ENCODE measurements at places on chromosomes 4 and X. TPM values are rescaled to one million over a fixed set of nuclear protein-coding genes. Genes with fewer than 3 reads are reported as not detected.

The PLXNB3 gene
- 0.51 TPM for total RNA-seq

GRCh38 chr4:167784826-167785225 lies 307.5 kb upstream of the ANXA10 start:
- no peaks in the 10 kb centered on the region for H3K36me3 ChIP-seq
- DNase-seq = no peak
- no peak overlapping the region for H3K4me3 ChIP-seq
- H3K4me1 ChIP-seq = no peaks in the 10 kb centered on the region

DNA sequence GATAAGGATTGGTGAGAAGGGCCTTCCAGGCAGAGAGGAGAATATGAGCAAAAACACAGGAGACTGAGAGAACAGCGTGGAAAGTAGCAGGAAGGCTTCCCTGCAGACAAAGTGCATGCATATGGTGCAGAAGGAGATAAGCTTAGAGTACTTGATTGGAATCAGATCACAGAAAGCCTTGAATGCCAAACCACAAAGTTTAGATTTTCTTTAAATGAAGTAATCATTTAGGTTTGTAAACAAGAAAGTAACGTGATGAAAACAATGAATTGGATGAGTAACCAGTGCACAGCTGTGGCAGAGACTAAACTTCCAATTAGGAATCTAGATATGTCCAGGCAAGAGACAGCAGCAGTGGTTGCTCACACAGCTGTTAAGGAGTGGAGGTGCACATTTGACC lies 83.8 kb upstream of the C1QTNF7 start:
- H3K4me3 ChIP-seq = no peak overlapping the region
- no peak overlapping the region for H3K27ac ChIP-seq
- no peaks in the 10 kb centered on the region for H3K27me3 ChIP-seq
- no peaks in the 10 kb centered on the region for H3K4me1 ChIP-seq
- DNase-seq = no peak

DNA sequence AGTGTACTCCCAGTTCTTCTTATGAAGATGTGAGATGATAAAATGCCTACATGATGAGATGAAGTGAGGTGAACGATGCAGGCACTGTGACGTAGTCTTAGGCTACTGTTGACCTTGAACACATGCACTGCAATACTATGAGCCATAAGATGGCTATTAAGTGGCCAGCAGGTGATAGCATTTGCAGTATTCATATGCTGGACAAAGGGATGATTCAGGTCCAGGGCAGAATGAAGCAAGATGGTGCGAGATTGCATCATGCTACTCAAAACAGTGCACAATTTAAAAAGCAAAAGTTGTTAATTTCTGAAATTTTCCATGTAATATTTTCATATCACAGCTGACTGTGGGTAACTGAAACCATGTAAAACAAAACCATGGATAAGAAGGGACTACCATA lies 781.4 kb downstream of the PCDH18 start:
- no peak overlapping the region for H3K27ac ChIP-seq
- no peak overlapping the region for H3K4me3 ChIP-seq

DNA sequence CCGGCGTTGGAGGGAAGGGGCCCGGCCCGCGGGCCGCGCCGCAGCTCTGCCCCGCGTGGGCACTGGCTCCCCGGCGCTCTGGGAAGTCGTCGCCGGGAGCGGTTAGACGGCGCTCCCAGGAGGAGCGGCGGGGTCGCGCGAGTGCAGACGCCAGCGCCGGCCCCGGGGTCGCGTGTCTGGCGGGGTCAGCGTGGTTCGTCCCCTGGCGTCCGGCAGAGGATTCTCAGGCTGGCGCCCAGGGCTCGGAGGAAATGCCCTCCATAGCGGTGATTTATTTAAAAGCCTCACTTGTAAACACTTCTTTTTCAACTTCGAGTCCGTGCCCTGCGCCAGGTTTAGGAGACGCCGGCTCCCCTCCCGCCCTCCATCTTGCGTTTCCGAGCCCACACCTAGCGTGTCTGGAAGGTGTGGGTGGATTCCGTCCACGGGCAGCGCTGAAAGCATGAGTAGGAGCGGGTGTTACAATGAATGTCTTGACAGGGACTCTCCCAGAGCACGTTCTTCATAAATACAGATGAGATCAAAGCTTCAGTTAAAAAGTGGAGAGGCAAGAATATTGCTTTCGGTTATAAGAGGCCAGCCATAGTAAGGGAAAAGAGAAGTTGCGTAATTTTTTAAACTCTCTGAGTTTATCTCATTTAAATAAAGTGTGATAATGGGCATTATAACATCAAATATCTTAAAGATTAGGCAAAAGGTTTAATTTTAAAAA lies 692 bp downstream of the FAM241A start:
- no peaks in the 10 kb centered on the region for H3K36me3 ChIP-seq
- peak; percentile 65 for DNase-seq
- H3K4me3 ChIP-seq = peak overlapping the region; percentile 62
- H3K4me1 ChIP-seq = peaks cover 8% of the 10 kb centered on the region

- no peak overlapping the region for H3K27ac ChIP-seq
- H3K4me1 ChIP-seq = no peaks in the 10 kb centered on the region
- H3K4me3 ChIP-seq = no peak overlapping the region
- H3K27me3 ChIP-seq = no peaks in the 10 kb centered on the region
Measured at GRCh38 chrX:118114971-118115370, 1.6 kb downstream of the KLHL13 start.

DNA sequence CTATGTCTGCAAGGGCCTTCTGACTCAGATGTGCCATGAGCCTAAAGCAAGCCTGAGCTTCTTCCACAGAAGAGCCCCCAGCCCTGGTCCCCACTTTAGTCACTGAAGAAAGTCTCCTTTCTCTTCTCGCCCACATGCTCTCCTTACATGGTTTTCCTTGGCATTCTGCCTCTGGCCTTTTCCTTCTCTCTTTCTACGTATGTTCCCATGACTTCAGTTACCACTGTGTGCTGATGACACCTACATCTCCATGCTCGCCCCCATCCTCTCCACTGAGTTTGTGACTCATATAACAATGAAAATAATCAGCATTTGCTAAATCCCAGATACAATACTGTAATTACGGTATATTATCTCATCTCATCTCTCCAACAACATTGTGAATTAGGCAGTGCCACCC lies 149.3 kb downstream of the AMMECR1 start:
- no peak overlapping the region for H3K27ac ChIP-seq
- H3K27me3 ChIP-seq = no peaks in the 10 kb centered on the region
- no peaks in the 10 kb centered on the region for H3K36me3 ChIP-seq
- no peaks in the 10 kb centered on the region for H3K4me1 ChIP-seq

GRCh38 chrX:47166126-47166525 lies 21.1 kb downstream of the RBM10 start:
- H3K36me3 ChIP-seq = no peaks in the 10 kb centered on the region
- no peak overlapping the region for H3K27ac ChIP-seq
- DNase-seq = no peak
- H3K4me1 ChIP-seq = no peaks in the 10 kb centered on the region
- H3K27me3 ChIP-seq = no peaks in the 10 kb centered on the region

The LDOC1 gene
- 1.4 TPM for total RNA-seq

DNA sequence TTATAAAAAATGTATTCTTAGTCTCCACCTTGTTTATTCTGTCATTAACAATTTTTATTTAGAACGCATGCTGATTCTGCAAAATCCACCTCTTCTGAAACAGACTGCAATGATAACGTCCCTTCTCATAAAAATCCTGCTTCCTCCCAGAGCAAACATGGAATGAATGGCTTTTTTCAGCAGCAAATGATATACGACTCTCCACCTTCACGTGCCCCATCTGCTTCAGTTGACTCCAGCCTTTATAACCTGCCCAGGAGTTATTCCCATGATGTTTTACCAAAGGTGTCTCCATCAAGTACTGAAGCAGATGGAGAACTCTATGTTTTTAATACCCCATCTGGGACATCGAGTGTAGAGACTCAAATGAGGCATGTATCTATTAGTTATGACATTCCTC lies 75.6 kb upstream of the SMARCA5 start:
- no peaks in the 10 kb centered on the region for H3K27me3 ChIP-seq
- H3K4me3 ChIP-seq = no peak overlapping the region
- H3K27ac ChIP-seq = no peak overlapping the region

The HGFAC gene
- total RNA-seq = not detected

DNA sequence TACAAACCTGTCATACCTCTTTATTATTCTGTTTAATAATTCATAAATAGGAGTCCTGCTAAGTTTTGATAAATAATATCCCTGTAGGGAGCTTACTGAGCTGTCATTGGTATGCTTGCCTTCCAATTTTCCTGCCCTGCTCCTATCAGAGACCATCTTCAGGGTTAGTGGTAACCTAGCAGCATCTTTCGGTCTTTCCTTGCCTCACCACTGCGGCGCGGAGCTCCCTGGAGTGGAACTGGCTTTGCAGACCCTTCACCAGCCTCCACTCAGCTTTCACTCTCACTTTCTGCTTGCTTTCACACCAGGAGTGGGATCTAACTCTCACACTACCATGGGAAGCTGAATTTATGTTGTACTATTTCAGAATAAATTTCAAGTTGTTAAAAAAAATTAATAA lies 481.7 kb upstream of the ATOH1 start:
- H3K27ac ChIP-seq = no peak overlapping the region
- no peak overlapping the region for H3K4me3 ChIP-seq
- no peaks in the 10 kb centered on the region for H3K36me3 ChIP-seq
- H3K4me1 ChIP-seq = no peaks in the 10 kb centered on the region

DNA sequence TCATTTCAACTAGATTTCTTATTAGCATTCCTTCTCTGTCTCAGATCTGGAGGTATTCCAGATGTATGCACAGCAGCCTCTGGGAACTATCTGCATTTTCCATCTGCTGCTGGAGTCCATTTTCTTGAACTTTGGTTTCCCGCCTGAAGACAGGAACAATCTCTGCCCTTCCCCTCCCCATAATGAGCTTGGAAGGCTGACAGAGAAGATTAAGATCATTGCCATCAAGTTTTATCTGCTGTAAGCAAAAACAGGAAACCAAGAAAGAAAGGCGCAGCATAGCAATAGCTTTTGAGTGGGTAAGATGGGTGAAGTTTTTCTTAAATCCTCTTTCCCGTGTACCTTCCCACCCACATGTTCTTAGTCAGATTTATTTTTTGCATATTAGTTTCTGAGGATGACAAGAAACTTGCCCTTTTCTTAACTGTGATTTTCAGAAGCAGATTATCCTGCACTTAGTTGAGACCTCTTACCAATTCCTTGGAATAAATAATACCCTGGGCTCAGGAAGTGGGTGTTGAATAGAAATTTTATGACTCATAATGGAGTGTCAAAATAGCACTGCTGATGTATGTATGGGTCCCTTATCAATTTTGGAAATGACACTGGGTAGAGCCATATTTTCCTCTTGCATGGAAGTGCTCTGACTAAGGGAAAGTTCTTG lies 78.3 kb downstream of the CT47B1 start:
- H3K27ac ChIP-seq = no peak overlapping the region
- no peak for DNase-seq
- H3K4me3 ChIP-seq = no peak overlapping the region

DNA sequence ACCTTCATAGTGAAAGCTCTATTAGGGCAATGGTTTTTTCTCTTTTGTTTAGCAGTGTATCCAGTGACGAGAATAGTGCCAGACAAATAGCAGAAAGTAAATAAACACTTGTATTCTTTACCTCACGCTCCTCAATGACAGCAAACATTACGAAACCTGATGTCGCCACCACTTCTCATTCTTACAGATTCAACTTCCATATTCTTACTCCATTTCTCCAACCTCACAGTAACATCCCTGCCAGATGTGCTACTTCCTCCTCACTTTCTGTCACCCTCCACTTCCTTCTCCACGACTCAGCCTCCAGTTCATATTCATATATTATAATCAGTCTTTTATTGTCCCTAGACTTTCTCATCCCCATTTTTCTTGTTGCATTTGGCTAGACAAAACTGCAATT lies 1956.2 kb upstream of the AGA start:
- no peak for DNase-seq
- H3K27ac ChIP-seq = no peak overlapping the region
- H3K4me1 ChIP-seq = no peaks in the 10 kb centered on the region
- no peak overlapping the region for H3K4me3 ChIP-seq
- no peaks in the 10 kb centered on the region for H3K27me3 ChIP-seq
- no peaks in the 10 kb centered on the region for H3K36me3 ChIP-seq

GRCh38 chrX:72713130-72713529 lies 976 bp downstream of the PHKA1 start:
- no peaks in the 10 kb centered on the region for H3K36me3 ChIP-seq
- H3K4me1 ChIP-seq = no peaks in the 10 kb centered on the region
- DNase-seq = no peak

DNA sequence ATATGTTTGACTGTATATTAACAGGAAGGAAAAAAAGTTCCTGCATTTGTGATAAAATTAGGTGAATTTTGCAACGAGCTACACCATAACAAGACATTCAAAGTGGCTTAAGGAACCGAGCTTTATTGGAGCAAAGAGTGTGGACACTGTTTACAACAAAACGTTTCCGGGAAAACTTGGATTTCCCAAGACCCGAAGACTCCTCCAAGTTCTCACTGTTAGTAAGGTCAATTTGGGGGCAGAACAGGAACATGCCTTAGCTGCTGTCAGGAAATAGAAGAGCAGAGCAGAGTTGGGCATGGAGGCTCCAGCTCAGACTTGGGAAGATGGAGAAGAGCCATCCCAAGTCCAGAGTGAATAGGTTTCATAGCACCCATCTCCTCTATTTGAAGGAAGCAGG lies 16.5 kb downstream of the ADH6 start:
- no peak overlapping the region for H3K4me3 ChIP-seq
- H3K36me3 ChIP-seq = no peaks in the 10 kb centered on the region
- H3K4me1 ChIP-seq = no peaks in the 10 kb centered on the region
- no peak overlapping the region for H3K27ac ChIP-seq

- no peaks in the 10 kb centered on the region for H3K27me3 ChIP-seq
- no peak overlapping the region for H3K4me3 ChIP-seq
- no peaks in the 10 kb centered on the region for H3K4me1 ChIP-seq
- H3K36me3 ChIP-seq = no peaks in the 10 kb centered on the region
- no peak for DNase-seq
- H3K27ac ChIP-seq = no peak overlapping the region
Measured at GRCh38 chr4:73451981-73452747, 16.1 kb downstream of the AFP start.

DNA sequence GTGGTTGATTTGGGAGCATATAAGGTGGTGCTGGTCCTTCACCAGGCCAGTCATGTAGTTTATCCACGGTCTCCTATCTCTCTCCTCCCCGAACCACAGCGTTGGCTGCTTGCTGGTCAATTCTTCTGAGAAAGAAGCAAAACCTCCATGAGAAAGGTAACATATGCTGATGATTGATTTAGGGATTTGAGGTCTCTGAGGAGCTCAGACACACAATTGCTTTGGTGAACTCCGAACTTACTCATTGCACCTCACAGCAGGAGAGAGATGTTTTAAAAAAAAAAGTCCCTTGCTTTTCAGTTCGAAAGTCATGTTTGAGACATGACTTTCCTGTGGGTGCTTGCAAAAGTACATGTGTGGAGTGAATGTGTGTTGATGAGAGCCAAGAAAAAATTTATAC lies 100.2 kb downstream of the TSPAN7 start:
- H3K27ac ChIP-seq = no peak overlapping the region
- H3K4me3 ChIP-seq = no peak overlapping the region
- H3K36me3 ChIP-seq = no peaks in the 10 kb centered on the region
- H3K4me1 ChIP-seq = no peaks in the 10 kb centered on the region
- DNase-seq = no peak

DNA sequence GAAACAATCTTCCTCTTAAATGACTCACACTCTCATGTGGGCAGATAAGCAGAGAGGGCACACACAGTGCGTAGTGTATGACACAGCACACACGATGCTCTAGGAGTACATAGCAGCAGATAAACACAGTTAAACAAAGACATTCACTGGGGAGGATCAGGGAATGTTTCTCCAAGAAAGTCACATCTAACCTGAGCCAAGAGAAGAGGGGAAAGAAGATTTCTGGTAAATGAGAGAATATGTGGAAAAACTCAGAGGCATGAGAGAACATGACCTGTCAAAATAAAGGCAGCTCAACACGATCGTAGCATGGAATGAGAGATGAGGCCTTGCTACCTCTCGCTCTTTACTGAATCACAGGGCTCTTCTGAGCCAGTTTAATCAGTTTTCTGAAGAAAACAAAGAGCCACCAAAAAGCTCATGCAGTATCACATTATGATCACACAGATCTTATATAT lies 251.0 kb downstream of the ANK2 start:
- no peak overlapping the region for H3K27ac ChIP-seq
- no peaks in the 10 kb centered on the region for H3K27me3 ChIP-seq
- H3K36me3 ChIP-seq = no peaks in the 10 kb centered on the region
- H3K4me1 ChIP-seq = no peaks in the 10 kb centered on the region

Measured in CD8-positive, alpha-beta memory T cell (primary cell).